Stimulated activated CD4-positive, alpha-beta T cell treated with anti-CD3 and anti-CD28 coated beads, TNF-alpha, amount 100 ng/mL, for 4 hours (primary cell): ENCODE measurements at places on chromosomes 1 and 21.
A peak's percentile ranks its signal among the peaks of the same experiment; 100 is the strongest.

DNA sequence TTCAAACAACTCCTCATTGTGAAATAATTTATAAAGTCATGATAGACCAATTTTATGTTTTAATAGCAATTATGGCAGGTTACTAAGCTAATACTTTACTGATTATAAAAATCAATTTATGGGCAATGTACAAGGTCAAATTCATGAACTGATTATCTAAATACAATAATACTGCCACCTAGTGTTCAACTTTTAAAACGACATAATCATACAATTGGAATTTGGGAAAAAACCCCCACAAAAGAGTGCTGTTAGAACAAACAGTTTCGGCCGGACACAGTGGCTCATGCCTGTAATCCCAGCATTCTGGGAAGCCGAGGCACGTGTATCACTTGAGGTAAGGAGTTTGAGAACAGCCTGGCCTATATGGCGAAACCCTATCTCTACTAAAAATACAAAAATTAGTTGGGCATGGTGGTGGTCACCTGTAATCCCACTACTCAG lies 14.0 kb downstream of the GTF2B start:
- no peak for DNase-seq

DNA sequence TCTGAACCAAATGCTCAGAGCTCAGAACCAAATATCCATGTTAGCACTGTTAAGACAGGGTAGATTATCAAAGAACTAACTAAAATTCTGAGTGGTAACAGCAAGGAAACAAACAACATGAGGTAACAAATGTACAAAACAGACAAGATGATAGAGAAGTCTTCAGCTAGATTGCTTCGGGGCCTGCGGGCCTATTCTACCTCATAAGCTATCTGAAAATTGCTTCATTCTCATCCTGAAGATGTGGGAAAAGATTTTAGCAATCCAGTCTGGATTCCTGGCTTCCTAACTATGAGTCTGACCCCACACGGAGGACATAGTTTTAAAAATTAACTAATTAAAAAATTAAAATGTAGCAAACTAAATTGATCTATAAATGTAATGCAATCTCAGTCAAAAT lies 9.2 kb upstream of the QSOX1 start:
- DNase-seq = no peak

- no peak for DNase-seq
These were observed 7.1 kb downstream of the PROX1 start for GRCh38 chr1:213994888-213995287.

GRCh38 chr1:149979972-149980540 lies 30.5 kb downstream of the OTUD7B start:
- DNase-seq = no peak

- no peak for DNase-seq
These were observed 16.8 kb upstream of the SH3GLB1 start for GRCh38 chr1:86687595-86687994.

- DNase-seq = no peak
These were observed 61.6 kb upstream of the TENT5B start for GRCh38 chr1:27074175-27074780.

DNA sequence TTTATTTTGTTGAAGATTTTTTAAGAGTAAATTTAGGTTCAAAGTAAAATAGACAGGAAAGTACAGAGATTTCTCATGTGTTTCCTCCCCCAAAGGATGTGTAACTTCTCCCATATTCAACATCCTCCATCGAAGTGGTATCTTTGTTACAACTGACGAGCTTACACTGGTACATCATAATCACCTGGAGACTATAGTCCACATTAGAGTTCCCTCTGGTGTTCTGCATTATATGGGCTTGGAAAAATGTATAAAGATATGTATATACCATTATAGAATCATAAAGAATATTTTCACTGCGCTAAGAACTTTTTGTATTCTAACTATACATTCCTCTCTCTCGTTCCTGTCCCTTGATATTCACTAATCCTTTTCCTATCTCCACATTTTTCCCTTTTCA lies 203.7 kb downstream of the AMY1C start:
- no peak for DNase-seq

DNA sequence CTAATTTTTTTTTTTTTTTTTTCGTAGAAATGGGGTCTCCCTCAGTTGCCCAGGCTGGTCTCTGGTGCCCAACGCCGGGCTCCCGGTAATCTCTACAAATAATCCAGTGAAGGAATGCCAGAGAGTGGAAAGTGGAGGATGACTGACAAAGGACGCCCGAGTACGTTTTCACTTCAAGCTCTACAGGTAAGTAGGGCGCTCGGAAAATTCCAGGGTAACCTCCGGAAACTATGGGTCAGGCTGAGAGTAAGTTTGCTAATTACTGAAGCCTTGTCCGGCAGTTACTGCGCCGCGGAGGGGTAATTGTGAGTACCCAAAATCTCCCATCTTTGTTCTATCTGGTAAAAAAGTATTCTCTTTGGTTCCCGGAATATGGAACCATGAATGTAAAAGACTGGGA lies 1.8 kb upstream of the ZNF669 start:
- DNase-seq = no peak

- no peak for DNase-seq
These were observed 611.2 kb upstream of the ADGRL4 start for GRCh38 chr1:79617777-79618176.

- DNase-seq = no peak
These were observed 24.4 kb downstream of the SLC66A1 start for GRCh38 chr1:19336543-19336942.

DNA sequence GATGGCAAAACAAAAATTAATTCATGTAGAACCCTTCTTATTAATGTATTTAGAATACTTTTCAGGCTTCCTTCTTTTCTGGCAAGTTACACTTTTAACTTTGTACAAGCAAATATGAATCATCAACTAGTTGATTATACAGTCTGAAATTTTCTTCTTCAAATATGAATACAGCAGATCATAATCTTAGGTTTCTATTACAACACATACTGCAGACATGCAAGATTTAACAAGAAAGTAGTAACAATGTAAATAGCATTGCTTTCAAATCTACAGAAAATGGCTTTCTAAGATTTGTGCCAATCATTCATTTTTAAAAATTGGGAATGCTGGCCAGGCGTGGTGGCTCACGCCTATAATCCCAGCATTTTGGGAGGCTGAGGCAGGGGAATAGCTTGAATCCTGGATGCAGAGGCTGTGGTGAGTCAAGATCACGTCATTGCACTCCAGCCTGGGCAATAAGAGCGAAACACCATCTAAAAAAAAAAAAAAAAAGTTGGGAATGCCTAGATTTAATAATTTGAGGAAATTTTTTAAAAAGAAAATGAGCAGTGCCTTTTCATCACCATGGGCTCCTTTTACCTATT lies 68.4 kb upstream of the DPYD start:
- no peak for DNase-seq

DNA sequence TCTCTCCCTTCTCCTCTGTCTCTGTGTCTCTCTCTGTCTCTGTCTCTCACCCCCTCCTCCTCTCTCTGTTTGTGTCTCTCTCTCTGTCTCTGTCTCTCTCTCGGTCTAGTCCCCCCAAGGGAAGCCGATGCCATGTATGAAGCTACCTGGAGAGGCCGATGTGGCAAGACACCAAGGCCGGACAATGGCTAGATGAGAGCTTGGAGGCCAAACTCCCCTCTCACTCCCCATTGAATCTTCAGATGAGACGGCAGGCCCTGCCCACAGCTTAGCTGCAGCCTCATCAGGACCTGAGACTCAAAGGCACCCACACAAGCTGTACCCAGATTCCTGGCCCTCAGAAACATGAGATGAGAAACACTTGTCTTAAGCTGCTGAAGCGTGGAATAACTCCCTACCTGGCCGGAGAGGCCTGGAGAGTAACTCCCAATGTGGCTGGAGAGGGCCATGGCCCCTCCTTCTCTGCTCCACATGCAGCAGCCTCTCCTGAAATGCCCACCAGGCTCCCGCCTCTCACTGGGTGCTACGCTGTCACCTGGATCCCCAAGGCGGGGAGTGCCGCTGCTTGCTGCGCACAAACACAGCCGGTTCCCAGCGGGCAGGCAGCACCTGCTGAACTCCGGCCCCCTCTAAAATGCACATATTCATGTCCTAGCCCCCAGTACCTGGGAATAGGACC lies 7.8 kb upstream of the ACTRT2 start:
- DNase-seq = no peak

GRCh38 chr1:46303872-46304326 lies 401 bp downstream of the UQCRH start:
- no peak for DNase-seq

- DNase-seq = no peak
These were observed 19.1 kb downstream of the FMO1 start for GRCh38 chr1:171267391-171267790.

- peak; percentile 10 for DNase-seq
These were observed 10.9 kb downstream of the WNT4 start for GRCh38 chr1:22131875-22132486.

- no peak for DNase-seq
These were observed 3.1 kb downstream of the AKIRIN1 start for GRCh38 chr1:38994196-38994595.

DNA sequence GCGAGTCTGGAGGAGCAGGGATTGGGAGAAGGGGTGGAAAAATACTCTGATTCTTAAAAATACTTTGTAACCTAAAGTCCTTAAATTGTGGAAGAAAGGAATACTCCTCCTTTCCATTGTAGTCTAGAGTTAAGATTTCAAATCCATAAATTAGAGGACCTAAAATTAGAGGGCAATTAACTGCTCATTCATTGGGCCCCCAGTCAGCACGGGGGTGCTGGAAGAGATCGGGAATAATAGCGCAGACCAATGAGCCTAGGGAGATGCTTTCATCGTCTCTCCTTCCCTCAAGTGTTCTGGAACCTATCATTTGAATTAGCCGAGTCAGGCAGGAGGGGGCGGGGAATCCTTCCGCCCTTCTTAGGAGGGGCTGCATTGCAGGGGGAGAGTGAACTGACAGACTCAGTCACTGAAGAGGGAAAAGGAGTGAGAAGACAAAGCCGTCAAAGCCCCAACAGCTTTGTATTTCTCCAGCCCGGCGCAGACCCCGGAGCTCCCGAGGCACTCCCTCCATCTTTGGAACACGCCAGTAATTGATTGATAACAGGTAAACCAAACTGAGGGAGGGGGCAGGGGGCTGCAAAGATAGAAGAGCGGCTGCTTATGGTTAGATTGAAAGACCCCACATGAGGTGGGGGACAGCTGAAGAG lies at the start of gene MLLT11:
Gene MLLT11 (plus strand): TSS at position 391 of the 650 bp plus-strand sequence. CDS start 6,828 bp downstream, outside the sequence.
- no peak for DNase-seq

GRCh38 chr1:204325944-204326343 lies 33.8 kb downstream of the PLEKHA6 start:
- no peak for DNase-seq

GRCh38 chr1:79575424-79575823 lies 568.9 kb upstream of the ADGRL4 start:
- no peak for DNase-seq

DNA sequence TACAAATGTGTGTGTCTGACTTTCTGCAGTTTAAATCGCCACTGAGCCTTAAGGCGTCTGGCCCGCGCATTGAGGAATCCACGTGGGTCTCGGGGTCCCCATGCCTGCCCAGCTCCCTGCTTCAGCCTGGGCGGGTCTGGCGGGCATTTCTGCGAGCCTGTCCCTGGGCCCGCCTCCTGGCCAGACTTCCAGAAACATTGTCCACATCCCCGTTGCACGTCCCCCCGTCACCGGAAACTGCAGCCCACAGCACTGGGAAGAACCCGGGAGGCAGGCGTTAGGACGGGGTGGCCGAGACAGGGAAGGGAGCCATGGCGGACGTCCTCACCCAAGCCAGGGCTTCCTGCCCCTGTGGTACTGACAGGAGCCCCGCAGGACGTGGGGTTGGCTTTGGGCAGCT lies 113.1 kb upstream of the COL6A1 start:
- DNase-seq = no peak

DNA sequence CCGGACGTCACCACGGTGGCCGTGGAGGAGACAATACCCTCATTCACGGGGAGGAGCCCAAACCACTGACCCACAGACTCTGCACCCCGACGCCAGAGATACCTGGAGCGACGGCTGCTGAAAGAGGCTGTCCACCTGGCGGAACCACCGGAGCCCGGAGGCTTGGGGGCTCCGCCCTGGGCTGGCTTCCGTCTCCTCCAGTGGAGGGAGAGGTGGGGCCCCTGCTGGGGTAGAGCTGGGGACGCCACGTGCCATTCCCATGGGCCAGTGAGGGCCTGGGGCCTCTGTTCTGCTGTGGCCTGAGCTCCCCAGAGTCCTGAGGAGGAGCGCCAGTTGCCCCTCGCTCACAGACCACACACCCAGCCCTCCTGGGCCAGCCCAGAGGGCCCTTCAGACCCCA lies 7.0 kb downstream of the TNFRSF14 start:
- no peak for DNase-seq

GRCh38 chr1:109248444-109248796 lies 919 bp upstream of the CELSR2 start:
- no peak for DNase-seq

GRCh38 chr1:59638231-59638711 lies 176.5 kb upstream of the HOOK1 start:
- no peak for DNase-seq

DNA sequence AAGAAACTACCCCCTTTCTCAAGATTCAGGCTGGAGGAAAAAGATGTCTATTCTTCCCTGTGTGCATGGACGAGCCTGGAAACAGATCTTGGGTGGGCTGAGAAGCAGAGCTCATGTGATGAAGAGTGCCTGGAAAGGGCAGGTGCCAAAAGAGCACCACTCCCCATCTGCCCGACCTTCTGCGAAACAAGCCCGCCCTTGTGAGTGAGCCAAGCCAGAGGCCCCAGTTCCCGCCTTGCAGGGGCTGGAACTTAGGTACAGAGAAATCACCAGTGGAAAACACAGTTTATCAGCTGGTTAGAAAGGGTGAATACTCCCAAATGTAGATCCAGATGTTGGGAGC lies 26.7 kb upstream of the A3GALT2 start:
- DNase-seq = no peak

DNA sequence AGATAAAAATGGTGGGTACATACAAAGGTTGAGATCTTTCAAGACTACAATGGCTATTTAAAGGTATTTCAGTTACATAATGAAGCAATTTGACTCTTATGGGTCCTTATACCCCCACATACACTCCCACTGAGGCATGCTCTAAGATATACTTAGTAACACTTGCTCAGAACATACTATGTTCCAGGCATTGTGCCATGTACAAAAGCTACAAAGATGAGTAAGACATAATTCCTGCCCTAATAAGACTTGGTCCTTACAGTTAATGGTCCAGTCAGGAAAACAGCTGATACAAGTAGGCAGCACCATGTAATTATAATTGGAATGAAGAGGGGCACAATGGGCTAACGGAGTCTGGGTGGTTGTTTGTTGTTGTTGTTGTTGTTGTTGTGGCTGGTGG lies 166.7 kb upstream of the BEND5 start:
- no peak for DNase-seq

- no peak for DNase-seq
These were observed 37.5 kb upstream of the GRIK3 start for GRCh38 chr1:37071829-37072228.

DNA sequence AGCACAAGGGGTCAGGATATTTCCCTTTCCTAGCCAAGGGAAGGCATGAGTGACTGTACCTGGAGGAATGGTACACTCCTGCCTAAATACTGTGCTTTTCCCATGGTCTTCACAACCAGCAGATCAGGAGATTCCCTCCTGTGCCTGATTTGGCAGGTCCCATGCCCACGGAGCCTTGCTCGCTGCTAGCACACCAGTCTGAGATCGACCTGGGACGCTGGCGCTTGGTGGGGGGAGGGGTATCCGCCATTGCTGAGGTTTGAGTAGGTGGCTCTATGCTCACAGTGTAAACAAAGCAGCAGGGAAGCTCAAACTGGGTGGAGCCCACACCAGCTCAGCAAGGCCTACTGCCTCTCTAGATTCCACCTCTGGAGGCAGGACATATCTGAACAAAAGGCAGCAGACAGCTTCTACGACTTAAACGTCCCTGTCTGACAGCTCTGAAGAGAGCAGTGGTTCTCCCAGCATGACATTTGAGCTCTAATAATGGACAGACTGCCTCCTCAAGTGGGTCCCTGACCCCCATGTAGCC lies 486.0 kb upstream of the CHRM3 start:
- no peak for DNase-seq
